Stimulated activated CD8-positive, alpha-beta memory T cell treated with anti-CD3 and anti-CD28 coated beads, Interleukin-15, amount 100 ng/mL, for 1 hour (primary cell): ENCODE measurements at places on chromosomes 5 and 9.
A peak's percentile ranks its signal among the peaks of the same experiment; 100 is the strongest.

DNA sequence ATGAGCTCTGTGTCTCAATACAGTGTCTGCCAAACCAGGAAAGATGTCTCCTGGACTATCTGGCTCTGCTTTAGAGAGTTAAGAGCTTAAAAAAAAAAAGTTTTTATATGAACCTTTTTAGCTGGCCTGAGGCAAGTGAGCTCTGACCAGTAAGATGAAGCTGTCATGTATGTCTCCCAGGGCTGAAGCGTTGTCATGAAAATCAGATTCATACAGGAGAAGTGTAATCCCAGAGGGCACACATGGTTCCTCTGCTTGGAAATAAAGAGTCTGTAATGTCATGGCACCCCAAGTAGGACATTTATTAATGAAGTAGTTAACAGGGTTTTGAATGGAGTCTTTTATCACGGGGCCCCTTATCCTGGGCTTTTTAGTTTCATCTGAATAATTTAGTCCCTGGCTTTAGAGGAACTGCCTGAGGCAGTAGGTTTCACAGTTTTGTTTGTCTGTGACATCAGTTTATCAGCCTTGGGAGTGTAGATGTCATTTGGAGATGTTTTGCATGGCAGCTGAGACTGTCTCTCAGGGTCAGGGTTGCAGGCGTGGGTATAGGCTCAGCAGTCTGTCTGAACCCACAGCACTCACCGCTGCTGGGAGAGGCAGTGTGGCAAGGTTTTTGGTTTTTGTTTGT lies 223.3 kb downstream of the DIRAS2 start:
- no peak for DNase-seq

DNA sequence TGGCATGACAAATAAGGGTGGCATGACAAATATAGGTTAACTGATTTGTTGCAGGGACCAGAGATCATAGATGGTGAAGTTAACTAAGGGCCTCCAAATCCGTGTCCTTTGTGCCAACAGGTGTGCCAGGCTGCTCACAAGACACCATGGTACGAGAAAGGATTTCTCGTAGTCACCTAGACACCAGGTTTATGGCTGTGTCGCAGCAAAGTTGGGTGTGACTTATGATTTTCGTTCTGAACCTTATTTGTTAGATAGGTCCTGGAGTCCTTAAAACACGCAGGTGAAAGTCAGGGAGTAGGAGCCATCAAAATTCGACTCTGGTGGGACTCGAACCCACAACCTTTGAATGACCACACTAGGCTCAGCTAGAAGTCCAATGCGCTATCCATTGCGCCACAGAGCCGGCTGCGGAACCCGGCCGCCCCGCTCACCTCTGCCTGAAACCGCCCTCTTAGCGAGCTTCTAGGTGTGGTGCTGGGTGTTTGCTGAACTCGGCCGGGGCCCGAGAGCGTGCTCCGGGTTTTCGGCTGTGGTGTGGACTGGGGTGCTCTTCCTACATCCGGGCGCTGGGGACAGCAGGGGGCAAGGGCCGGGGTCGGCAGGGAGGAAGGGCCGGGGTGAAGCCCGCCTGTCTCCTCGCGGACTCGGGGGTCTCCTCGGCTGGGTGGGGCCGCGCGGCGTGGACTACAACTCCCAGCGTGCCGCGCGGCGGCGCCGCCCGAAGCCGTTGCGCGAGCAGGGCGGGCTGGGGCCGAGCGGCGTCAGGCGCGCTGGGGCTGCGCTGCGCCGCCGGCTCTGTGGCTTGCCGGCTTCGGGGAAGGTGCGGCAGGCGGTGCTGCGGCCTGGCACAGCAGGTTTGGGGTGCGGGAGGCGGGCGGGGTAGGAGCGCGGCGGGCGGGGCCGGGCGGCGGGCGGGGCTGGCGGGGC lies at the start of gene SLC27A4:
Gene SLC27A4, plus strand, starts transcription at position 767 of the 930 bp plus-strand sequence. CDS start 2,606 bp downstream, outside the sequence.
- peak; percentile 46 for DNase-seq

DNA sequence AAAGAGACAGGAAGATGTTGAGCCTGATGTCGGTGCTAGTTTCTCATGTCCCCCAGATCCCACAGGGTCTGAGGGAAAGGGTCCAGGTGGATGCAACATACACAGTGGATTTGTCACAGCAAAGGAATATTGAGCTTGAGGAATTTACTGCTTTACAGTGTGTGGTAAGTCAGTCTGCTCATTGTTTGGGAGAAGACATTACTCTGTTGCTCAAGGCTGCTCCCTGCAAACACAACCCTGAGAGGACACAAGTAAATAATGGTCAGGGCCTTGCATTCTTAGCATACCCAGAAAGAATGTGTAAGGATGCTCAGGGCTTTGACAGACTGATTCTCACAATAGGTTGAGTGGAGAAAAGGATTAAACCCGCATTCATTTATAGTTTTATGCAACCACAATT lies 7.3 kb upstream of the MAN2A1 start:
- DNase-seq = no peak

- no peak for DNase-seq
Measured at GRCh38 chr5:68383888-68384310, 168.3 kb downstream of the PIK3R1 start.

- no peak for DNase-seq
Measured at GRCh38 chr9:17578911-17579793, at the start of gene SH3GL2. TSS of gene SH3GL2 (plus strand) at chr9:17579066.
